ENCODE measurements at places on chromosomes 11 and 22. TPM values are rescaled to one million over a fixed set of nuclear protein-coding genes. Genes with fewer than 3 reads are reported as not detected.

CCDC188 gene
- not detected for polyA plus RNA-seq

HTATIP2 gene
- polyA plus RNA-seq, result 57.7 TPM

RGL4 gene
- polyA plus RNA-seq, result 3.7 TPM

C11orf86 gene
- polyA plus RNA-seq, result not detected

PGA5 gene
- polyA plus RNA-seq, result not detected

SLC5A12 gene
- polyA plus RNA-seq, result not detected

GSTT2B gene
- polyA plus RNA-seq, result not detected

MPPED2 gene
- polyA plus RNA-seq, result 0.65 TPM

KRTAP5-10 gene
- not detected for polyA plus RNA-seq

MPEG1 gene
- 51.8 TPM for polyA plus RNA-seq

CDC45 gene
- polyA plus RNA-seq, result 0.39 TPM

UBASH3B gene
- polyA plus RNA-seq, result 1.3 TPM

ESAM gene
- polyA plus RNA-seq, result 2.5 TPM

SGSM1 gene
- polyA plus RNA-seq, result 0.44 TPM

BDNF gene
- polyA plus RNA-seq, result not detected

CARNS1 gene
- 2.4 TPM for polyA plus RNA-seq

PTPRCAP gene
- 1,093 TPM for polyA plus RNA-seq

TRMU gene
- polyA plus RNA-seq, result 22.1 TPM

NXPE1 gene
- polyA plus RNA-seq, result not detected

TRPM5 gene
- not detected for polyA plus RNA-seq

DDX10 gene
- polyA plus RNA-seq, result 19.5 TPM

FGF4 gene
- polyA plus RNA-seq, result not detected

P2RX6 gene
- polyA plus RNA-seq, result not detected

SCGB1D2 gene
- polyA plus RNA-seq, result not detected

SLC22A8 gene
- polyA plus RNA-seq, result not detected

All from IgD-negative memory B cell (primary cell).